Peyer's patch (tissue), 4 donors: ENCODE measurements at places on chromosomes 4 and X. TPM values are rescaled to one million over a fixed set of nuclear protein-coding genes. Genes with fewer than 3 reads are reported as not detected.

DNA sequence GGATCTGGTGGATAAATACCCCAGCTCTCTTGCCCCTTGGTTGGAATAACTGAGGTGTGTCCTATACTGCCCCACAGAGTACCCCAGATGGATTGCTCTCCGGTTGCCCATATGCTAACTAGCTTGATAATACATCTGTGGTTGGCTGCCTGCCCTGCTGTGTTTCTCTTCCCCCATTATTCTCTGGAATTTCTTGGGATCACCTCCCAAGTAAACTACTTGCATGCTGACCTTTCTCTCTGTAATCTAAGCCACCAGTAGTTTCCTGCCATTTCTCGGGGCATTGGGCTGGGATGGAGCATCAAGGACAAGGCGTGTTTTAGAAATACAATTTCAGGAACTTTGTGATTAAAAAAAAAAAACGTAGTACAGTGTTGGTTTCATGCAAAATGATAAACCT lies 25.2 kb downstream of the PPP1R2C start:
- DNase-seq, result no peak
- no peaks in the 10 kb centered on the region for H3K4me1 ChIP-seq
- no peaks in the 10 kb centered on the region for H3K27me3 ChIP-seq
- H3K36me3 ChIP-seq, result no peaks in the 10 kb centered on the region
- H3K4me3 ChIP-seq, result no peak overlapping the region

GRCh38 chr4:72546456-72546855 lies 22.6 kb downstream of the ADAMTS3 start:
- no peaks in the 10 kb centered on the region for H3K36me3 ChIP-seq
- no peak overlapping the region for H3K27ac ChIP-seq
- no peak for DNase-seq
- no peak overlapping the region for H3K4me3 ChIP-seq

GRCh38 chr4:43607827-43608461 lies 715.4 kb downstream of the GRXCR1 start:
- no peak overlapping the region for H3K27ac ChIP-seq
- no peak overlapping the region for H3K4me3 ChIP-seq
- H3K36me3 ChIP-seq, result no peaks in the 10 kb centered on the region
- no peak for DNase-seq
- no peaks in the 10 kb centered on the region for H3K27me3 ChIP-seq

COX7B2 gene
- total RNA-seq, result not detected
